Hematopoietic multipotent progenitor cell treated with erythropoietin and hydrocortisone succinate and interleukin-3 and kit ligand, for 8 days (in vitro differentiated cells): ENCODE measurements at places on chromosomes 16 and 17.

GRCh38 chr17:39591958-39592954 is 15.5 kb downstream of the NEUROD2 start:
- DNase-seq = peak; percentile 61

DNA sequence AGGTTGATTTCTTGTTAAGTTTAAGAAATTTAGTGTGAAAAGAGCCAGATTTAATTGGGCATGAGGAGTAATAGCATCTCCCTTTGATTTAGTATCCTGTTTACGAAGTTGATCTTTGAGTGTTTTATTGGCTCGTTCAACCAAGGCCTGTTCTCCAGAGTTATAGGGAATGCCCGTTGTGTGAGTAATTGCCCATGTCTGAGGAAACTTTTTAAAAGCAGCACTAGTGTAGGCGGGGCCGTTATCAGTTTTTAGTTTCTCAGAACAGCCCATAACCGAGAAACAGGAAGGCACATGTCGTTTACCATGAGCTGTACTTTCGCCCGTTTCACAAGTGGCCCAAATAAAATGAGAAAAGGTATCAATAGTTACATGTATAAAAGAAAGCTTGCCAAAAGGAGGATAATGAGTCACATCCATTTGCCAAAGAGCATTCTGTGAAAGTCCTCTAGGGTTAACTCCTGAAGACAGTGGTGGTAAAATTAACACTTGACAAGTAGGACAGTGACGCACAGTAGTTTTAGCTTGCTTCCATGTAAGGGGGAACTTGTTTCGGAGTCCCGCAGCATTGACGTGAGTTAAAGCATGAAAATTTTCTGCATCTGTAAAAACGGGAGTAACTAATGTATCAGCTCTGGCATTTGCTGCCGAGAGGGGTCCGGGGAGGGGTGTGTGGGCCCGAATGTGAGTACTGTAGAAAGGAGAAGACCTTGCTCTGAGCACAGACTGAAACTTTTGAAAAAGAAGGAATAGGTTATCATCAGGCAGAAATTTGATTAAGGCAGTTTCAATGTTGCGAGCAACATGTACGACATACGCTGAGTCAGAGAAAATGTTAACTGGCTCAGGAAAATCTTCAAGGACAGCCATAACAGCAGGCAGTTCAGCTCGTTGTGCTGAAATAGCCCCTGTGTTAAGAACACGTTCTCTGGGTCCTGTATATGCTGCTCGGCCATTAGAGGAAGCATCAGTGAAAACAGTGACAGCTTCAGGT is 18.5 kb upstream of the KCTD5 start:
- peak; percentile 67 for DNase-seq

- no peak for DNase-seq
These were observed 119.6 kb upstream of the HAS3 start for GRCh38 chr16:68985855-68986254.

DNA sequence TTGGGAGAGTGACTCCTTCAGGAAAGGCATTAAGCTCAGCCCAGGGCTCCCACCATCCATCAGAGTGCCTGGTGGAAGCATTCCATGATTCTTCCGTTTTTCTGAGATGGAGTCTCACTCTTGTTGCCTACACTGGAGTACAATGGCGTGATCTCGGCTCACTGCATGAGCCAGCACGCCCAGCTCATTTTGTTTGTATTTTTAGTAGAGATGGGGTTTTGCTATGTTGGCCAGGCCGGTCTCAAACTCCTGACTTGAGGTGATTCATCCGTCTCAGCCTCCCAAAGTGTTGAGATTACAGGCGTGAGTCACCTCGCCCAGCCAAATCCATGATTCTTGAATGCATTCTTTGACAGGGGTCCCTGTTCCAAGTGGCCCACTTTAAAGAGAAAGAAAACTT is 23.1 kb downstream of the MIS12 start:
- DNase-seq = no peak

DNA sequence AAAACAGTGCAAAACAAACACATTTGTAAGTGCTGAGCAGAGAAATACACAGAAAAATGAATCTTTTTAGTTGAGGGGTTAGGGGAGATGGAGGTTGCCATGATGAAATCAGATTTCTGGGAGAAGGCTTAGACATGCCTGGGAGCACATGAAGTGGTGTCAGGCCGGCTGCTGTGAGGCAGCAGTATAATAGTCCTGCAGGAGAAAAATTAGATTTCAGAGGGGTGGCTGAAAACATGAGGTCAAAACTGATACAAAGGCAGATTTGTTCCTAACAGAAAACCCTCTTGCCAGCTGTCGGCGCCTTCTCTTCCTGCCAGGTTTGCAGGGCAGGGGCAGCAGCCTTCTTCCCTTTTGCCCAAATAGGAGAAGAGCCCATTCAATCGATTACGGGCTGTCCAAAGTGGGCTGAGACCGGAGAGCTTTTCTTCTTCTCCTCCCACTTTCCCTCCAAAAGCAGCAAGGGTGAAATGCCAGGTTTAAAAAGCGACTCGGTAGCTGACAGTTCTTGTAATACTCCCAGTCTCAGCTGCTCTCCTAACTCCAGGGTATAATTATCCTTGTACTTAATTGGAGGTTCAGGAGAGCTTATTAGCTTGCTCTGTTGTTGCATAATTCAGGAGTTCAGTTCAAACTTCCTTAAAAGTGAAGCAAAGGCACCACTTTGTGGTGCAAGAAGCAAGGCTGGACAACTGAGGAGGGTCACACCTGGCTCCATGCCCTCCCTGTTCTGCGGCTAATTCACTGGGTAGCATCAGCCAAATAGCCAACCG is 80.0 kb downstream of the PCTP start:
- DNase-seq = no peak

- DNase-seq = no peak
These were observed 7.9 kb downstream of the MAP2K4 start for GRCh38 chr17:12028611-12029010.

DNA sequence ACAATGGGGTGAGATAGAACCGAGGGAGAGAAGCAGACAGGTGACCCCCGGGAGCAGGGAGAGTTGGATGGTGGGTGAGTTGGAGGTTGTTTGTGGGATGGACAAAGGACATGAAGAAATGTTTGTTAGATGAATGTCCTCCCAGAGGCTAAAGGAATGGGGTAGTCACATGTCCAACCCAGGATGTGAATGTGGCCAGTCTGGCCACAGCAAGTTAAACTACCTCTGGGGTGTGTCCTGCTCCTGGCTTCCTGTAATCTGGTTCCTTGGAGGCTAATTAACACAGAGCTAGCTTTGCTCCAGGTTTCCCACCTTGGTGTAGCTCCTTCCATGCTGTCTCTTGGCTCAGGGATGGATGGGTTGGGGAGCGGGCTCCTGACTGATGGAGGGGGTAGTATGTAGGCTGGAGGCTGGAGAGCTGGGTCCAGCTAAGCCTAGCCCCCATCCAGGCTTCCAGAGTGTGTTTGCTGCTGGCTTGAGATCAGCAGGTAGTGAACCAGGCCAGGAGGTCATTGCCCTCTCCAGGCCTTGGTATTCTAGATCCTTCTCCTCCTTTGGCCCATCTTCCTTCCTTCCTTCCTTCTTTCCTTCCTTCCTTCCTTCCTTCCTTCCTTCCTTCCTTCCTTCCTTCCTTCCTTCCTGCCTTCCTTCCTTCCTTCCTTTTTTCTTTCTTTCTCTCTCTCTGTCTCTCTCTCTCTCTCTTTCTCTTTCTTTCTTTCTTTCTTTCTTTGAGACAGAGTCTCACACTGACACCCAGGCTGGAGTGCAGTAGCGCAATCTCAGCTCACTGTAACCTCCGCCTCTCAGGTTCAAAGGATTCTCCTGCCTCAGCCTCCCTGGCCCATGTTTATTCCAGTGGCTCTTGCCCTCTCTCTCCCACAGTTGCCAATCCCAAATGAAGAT is 28.0 kb upstream of the UBE2G1 start:
- DNase-seq = no peak

DNA sequence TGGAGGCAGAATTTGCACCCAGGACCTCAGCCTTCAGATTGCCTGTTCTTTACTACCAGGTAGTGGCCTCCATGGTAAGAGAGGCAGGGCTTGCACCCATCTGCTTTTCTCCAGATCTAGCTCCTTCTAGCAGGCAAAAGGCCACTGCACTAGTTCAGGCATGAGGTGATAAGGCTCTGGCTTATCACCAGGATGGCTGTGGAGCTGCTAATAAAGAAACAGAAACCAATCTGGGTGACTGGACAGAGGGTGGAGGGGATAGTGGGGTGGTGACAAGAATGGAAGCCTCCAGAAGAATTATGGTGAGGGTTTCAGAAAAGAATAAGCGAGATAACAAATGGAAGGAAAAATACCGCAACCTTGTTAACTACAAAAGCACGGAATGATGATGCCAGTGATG is 15.5 kb upstream of the SUPT4H1 start:
- DNase-seq = peak; percentile 89

DNA sequence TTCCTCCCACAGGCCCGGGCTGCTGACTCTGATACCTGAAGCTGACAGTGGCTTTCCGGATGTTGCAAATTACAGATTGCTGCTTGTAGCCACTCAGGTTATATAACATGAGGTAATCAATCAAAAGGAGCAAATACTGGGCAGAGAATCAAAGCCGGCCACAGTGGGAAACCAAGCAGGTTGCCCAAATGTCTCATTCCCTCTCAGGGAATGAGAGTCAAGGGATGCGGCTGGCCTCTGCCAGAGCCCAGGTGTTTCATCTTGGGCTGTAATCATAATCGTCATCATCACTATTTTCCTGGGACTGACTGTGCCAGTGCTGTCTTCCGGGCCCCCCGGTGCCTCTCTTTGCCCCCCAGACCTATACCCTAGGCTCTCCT is 292.4 kb upstream of the FOXF1 start:
- DNase-seq = no peak

GRCh38 chr17:45648642-45649041 is 135.5 kb upstream of the CRHR1 start:
- DNase-seq = no peak

GRCh38 chr17:49887744-49888360 is 40.0 kb upstream of the TAC4 start:
- no peak for DNase-seq

DNA sequence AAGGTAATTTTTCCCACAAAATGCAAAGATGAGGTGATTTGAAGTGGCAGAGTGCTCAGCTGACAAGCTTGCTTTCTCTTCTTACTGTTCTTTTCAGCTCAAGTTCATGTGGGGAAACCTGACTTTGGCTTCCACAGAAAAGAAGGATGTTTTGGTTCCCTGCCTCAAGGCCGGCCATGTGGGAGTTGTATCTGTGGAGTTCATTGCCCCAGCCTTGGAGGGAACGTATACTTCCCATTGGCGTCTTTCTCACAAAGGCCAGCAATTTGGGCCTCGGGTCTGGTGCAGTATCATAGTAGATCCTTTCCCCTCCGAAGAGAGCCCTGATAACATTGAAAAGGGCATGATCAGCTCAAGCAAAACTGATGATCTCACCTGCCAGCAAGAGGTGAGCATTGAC is 18.4 kb upstream of the TMEM106A start:
- no peak for DNase-seq

- DNase-seq = no peak
These were observed 26.9 kb upstream of the COX10 start for GRCh38 chr17:14042411-14042810.

DNA sequence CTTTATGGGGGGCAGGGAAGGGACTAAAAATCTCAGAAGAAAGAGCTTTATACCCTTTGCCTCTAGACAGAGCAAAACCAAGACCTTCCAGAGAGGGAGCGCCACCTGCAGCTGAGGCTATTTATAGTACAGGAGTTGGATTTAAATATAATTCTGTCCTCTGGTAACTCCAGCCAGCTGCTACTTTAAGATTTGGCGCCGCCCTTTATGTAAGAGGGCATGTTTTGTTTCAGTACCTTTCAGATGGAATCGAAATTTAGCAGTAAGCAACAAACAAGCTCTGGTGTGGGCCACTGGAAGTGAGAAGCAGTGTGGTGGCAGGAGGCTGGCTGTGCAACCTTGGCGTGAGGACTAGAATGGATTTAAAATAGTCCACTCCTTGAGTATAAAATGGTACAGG is 5.2 kb upstream of the GUCY2D start:
- peak; percentile 54 for DNase-seq

DNA sequence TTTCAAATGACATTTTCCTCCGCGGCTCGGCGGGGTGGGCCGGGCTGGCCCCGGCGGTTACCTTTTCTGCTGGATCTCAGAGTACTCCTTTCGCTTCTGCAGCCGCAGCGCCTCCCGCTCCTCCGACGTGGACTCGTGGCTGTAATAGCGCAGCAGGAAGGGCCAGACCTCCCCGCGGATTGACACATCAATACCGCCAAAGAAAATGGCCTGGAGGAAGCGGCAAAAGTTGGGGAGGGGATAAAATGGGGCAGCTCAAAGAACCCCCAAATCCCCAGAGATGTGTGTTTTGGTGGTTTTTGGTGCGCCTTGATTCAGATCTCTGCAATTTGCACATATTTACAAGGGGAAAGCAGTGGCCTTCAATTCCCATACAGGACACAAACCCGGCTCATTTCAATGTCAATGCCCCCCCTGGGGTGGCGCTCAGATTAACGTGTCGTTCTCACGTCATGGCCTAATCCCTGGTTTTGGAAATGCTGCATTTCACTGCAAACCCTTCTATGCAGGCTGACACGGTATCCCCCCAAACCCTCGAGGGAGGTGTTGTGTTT is 85.9 kb downstream of the TBC1D16 start:
- DNase-seq = no peak

GRCh38 chr17:1870592-1870991 is 40.8 kb downstream of the RPA1 start:
- no peak for DNase-seq

DNA sequence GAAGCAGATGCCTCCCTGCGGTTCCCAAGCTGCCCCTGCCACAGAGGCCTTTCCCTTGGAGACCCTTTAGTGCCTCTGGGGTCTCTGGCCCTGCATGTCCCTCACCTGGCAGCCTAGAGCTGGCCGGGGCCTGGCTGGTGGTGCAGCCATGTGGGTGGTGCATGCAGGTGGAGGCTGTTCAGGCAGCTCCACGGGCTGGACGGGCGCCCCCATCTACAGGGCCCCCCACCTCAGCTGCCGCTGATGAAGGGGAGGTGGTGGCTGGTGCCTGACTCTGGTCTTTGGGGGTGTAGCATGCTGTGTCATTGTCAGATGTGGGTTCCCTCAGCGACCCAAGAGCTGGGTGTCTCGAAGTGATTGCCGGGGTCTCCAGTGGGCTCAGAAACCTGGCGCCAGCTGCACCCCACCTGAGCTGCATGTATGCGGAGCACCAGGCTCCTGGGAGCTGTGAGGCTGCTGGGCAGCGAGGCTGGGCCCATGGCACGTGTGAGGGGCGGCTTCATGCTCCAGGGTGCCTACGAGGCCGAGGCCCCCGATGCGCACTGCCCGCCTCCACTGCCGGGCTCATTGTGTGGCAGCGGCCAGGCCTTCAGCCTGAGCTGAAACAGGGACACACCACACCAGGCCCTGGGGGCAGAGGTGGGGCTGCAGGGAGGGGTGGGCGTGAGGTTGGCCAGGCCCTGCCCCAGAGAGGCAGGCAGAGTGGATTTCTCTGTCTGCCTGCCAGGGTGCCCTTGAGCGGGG is 57.0 kb downstream of the BAIAP2 start:
- DNase-seq = no peak

DNA sequence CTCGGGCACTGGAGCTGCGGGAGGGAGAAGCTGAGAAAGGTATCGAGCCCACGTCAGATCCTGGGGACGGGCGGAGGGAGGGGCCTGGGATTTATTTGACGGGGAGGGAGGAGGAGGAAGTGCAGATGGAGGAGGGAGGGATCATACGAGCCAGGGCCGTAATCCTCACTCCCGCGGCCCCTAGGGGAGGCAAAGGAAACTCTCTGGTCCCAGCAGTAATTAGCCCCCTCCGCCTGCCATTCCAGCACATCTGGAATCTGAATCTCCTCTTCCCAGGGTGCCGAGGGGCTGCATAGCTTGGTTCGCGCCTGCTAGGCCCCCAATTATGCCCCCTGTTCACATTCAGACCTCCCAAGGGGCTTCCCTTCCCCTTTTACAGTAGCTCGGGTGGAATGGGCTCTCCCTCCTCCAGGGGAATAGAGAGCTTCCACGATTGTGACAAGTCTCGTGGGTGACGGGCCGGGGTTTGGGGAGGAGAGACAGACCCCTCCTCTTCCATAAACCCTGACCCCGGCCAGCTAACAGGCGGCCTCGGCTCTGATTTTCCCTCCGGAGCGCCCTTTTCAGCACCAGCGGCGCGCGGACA is at the start of gene SEZ6L2:
Gene SEZ6L2 (minus strand): TSS at position 35 of the 586 bp plus-strand sequence. CDS start 531 bp downstream, outside the sequence.
- DNase-seq = peak; percentile 48
